Glutamatergic neuron (in vitro differentiated cells): ENCODE measurements at places on chromosomes 1 and 21.

- no peaks in the 10 kb centered on the region for H3K4me1 ChIP-seq
- DNase-seq, result no peak
- no peak overlapping the region for H3K27ac ChIP-seq
- H3K27me3 ChIP-seq, result no peaks in the 10 kb centered on the region
- no peaks in the 10 kb centered on the region for H3K36me3 ChIP-seq
Measured at GRCh38 chr21:27462726-27463125, 495.8 kb upstream of the ADAMTS5 start.

- H3K4me1 ChIP-seq, result peaks cover 2% of the 10 kb centered on the region
- H3K36me3 ChIP-seq, result no peaks in the 10 kb centered on the region
- no peak overlapping the region for H3K27ac ChIP-seq
- DNase-seq, result no peak
- peaks cover 3% of the 10 kb centered on the region for H3K27me3 ChIP-seq
- H3K4me3 ChIP-seq, result no peak overlapping the region
Measured at GRCh38 chr1:22189619-22190018, 46.7 kb upstream of the WNT4 start.

DNA sequence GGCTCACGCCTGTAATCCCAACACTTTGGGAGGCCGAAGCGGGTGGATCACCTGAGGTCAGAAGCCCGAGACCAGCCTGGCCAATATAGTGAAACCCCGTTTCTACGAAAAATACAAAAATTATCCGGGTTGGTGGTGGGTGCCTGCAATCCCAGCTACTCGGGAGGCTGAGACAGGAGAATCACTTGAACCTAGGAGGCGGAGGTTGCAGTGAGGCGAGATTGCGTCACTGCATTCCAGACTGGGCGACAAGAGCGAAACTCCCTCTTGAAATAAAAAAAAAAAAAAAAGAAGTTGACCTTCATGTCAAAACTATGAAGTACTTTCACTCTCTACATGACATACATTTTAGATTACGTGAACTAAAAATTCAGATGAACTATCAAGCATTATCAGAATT lies 153.7 kb downstream of the COL11A1 start:
- no peak for DNase-seq
- no peak overlapping the region for H3K4me3 ChIP-seq
- no peaks in the 10 kb centered on the region for H3K27me3 ChIP-seq
- H3K27ac ChIP-seq, result no peak overlapping the region

GRCh38 chr1:174068000-174068399 lies 45.8 kb upstream of the RC3H1 start:
- H3K27ac ChIP-seq, result no peak overlapping the region
- no peaks in the 10 kb centered on the region for H3K4me1 ChIP-seq
- no peaks in the 10 kb centered on the region for H3K27me3 ChIP-seq
- H3K36me3 ChIP-seq, result no peaks in the 10 kb centered on the region

DNA sequence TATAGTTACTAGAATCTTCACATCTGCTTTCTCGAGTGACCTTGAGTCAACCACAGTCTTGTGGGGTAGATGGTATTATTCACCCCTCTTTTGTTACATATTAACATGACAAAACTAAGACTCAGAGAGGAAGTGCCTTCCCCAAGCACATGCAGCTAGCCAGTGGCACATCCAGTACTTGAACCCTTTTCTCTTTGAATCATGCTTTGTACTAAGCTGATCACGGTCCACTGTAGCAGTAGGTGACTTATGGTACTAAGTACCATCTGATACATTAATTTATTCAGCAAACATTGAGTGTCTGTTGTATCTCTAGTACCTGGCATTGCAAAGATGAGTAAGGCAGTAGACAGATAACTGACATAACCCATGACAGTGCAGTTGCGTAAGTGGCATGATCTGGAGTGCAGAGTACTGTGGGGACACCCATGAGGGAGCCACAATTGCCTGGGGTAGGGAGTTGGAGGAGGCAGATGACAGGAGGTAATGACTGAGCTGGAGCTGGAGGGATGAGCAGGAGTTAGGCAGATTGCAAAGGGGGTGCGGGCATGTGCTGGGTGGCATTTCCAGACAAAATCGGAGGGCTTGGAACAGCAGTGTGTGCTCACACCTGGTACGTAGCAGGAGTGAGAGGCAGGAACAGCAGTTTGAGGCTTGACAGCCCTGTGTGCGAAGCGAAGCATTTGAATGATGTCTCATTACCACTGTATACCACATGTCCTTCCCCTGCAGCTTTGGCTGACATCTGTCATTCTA lies 29.8 kb downstream of the UCK2 start:
- H3K4me3 ChIP-seq, result peak overlapping the region; percentile 22
- H3K36me3 ChIP-seq, result no peaks in the 10 kb centered on the region
- DNase-seq, result no peak
- H3K27me3 ChIP-seq, result peaks cover 1% of the 10 kb centered on the region
- H3K27ac ChIP-seq, result peak overlapping the region; percentile 79
- peaks cover 48% of the 10 kb centered on the region for H3K4me1 ChIP-seq

DNA sequence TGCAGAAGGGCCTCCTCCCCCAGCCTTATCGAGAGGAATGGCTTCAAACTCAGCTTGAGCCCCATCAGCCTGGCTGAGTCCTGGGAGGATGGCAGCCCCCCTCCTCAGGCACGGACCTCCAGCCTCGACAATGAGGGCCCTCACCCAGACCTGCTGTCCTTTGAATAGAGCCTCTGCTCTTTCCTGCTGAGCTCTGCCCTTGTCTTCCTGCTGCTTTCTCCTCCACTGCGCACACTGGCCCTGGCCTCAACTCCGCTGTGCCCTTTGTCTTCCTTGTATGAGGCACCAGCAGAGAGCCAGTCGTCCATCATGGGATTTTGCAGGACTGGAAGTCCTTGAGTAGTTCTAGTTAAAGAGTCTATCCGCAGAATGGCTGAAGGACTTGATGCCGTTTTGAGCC lies 2.0 kb downstream of the C1orf226 start:
- no peak for DNase-seq
- peaks cover 3% of the 10 kb centered on the region for H3K27me3 ChIP-seq
- H3K36me3 ChIP-seq, result peaks cover 3% of the 10 kb centered on the region
- H3K27ac ChIP-seq, result no peak overlapping the region

GRCh38 chr1:18899363-18900049 lies 2.8 kb downstream of the ALDH4A1 start:
- no peak overlapping the region for H3K4me3 ChIP-seq
- peaks cover 4% of the 10 kb centered on the region for H3K27me3 ChIP-seq
- H3K4me1 ChIP-seq, result peaks cover 23% of the 10 kb centered on the region
- DNase-seq, result no peak
- H3K36me3 ChIP-seq, result no peaks in the 10 kb centered on the region
- H3K27ac ChIP-seq, result no peak overlapping the region

DNA sequence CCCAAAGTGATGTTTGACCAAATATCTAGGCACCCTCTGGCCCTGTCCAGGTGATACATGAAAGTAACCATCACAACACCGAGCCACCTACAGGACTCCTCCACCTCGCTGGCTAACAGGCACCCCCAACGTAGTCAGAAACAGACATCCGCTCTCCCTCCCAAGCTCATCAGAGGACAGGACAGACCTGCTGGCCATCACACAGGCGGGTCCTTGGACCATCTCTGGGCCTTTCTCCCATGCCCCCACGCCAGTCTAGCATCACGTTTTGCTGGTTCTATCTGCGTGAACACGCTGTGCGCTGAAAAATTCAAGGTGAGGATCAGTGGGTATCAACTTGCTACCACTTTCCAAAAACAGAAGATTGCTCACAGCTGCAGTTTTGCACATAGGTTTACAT lies 21.4 kb upstream of the ADARB1 start:
- peaks cover 10% of the 10 kb centered on the region for H3K27me3 ChIP-seq
- DNase-seq, result no peak
- no peak overlapping the region for H3K4me3 ChIP-seq
- no peaks in the 10 kb centered on the region for H3K36me3 ChIP-seq

DNA sequence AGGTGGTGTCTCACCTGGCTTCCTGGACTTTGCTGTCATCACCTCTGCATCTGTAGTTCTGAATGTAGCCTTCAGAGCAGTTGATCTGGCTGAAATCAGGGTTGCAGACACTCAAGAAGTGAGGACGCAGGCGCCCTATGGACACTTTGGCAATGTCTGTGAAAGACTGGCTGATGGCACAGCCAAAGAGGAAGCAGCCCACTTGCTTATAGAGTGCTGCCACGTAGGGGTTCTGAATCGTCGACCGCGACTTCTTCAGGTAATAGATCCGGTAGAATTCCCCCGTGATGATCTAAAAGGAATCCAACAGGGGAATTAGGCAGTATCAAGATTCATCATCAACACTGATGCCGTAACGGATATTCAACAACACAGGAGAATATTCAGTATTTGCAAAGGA lies 55.1 kb downstream of the PLPP3 start:
- no peak overlapping the region for H3K4me3 ChIP-seq
- peaks cover 22% of the 10 kb centered on the region for H3K4me1 ChIP-seq
- H3K36me3 ChIP-seq, result no peaks in the 10 kb centered on the region
- H3K27me3 ChIP-seq, result no peaks in the 10 kb centered on the region
- H3K27ac ChIP-seq, result no peak overlapping the region

DNA sequence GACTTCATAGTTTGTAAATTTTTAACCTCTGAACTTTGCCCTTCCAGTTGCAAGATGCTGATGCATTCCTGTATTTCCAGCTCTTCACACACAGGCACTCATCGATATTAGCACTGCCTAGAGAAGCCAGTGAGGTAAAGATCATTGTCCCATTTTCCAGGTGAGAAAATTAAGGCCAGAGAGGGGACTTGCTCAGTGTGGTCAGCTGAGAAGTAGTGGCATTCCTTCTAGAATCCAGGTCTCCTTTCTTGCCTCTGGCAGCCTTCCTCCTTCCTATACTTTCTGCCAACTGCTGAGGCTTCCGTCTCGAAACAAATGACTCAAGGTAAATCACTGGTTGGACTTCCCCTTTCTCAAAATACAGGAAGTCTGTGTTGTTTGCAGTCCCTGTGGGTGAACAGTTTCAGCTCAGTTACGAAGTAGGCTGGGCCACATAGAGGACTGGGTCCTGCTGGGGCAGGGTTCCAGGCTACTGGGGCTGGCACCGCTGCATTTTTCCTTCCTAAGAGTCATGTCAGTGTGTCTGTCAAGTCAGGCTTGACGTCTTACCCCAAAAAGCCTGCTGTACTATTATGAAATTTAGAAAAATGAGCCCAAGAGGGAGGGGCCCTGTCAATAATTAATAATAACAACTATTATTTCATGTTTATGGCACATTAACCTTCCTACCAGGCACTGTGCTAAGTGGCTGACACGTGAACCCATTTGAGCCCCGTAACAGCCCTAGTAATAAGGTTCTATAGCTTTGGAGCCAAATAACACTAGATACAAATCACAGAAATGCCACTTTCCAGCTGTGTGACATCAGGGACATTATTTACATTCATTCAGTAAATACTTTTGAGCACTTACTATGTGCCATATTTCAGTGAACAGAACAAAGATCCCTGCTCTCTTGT lies 16.6 kb upstream of the RNF19B start:
- H3K4me3 ChIP-seq, result no peak overlapping the region
- H3K36me3 ChIP-seq, result no peaks in the 10 kb centered on the region
- no peak for DNase-seq
- H3K27me3 ChIP-seq, result peaks cover 3% of the 10 kb centered on the region
- H3K4me1 ChIP-seq, result no peaks in the 10 kb centered on the region

DNA sequence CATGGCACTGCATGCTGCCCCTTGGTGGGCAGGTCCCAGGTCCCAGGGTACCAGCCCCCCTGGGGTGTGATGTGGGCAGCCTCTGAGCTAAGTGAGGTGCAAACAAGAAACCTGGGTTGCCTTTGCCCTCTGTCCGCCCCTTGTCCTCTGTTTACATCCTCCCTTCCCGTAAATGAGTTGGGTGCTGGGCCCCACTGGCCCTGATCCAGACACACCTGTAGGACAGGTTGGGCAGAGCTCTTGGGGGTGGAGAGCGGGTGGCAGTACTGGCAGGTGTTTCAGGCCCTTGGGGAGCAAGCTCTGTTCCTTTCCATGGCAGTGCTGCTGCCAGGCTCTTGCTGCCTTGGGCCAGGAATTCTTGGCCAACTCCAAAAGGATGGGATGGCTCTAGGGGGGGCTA lies 35.8 kb downstream of the ELF3 start:
- no peak overlapping the region for H3K4me3 ChIP-seq
- no peaks in the 10 kb centered on the region for H3K4me1 ChIP-seq
- H3K27ac ChIP-seq, result no peak overlapping the region
- H3K36me3 ChIP-seq, result no peaks in the 10 kb centered on the region
- no peak for DNase-seq

GRCh38 chr1:116309090-116309870 lies 63.8 kb upstream of the ATP1A1 start:
- no peak overlapping the region for H3K4me3 ChIP-seq
- H3K4me1 ChIP-seq, result peaks cover 3% of the 10 kb centered on the region
- no peaks in the 10 kb centered on the region for H3K27me3 ChIP-seq
- no peak overlapping the region for H3K27ac ChIP-seq
- DNase-seq, result no peak

GRCh38 chr1:30806381-30807317 lies 49.1 kb upstream of the LAPTM5 start:
- H3K4me3 ChIP-seq, result no peak overlapping the region
- H3K36me3 ChIP-seq, result no peaks in the 10 kb centered on the region
- peaks cover 23% of the 10 kb centered on the region for H3K4me1 ChIP-seq
- no peak overlapping the region for H3K27ac ChIP-seq
- no peak for DNase-seq

- DNase-seq, result no peak
- H3K4me1 ChIP-seq, result peaks cover 16% of the 10 kb centered on the region
- H3K27me3 ChIP-seq, result peaks cover 1% of the 10 kb centered on the region
- no peak overlapping the region for H3K27ac ChIP-seq
- no peak overlapping the region for H3K4me3 ChIP-seq
Measured at GRCh38 chr1:204316164-204316563, 43.6 kb downstream of the PLEKHA6 start.

DNA sequence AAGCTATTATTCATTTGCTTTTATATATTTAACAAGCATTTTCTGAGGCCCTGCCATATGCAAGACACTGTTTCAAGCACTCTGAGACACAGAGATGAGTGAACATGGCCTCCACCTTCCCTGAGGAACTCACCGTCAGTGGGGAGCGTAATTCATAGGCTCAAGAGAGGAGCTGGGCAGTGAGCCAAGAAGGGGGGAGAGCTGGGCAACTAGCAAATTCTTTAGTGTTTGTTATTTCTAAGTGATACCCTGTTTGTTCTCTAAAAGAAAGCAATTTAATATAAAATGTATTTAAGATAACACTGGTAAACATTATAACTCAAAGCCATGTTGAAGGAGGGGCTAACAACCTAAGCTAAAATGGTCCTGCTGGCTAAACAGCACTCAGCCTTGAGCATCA lies 119.2 kb upstream of the NGF start:
- no peak overlapping the region for H3K27ac ChIP-seq
- H3K4me1 ChIP-seq, result peaks cover 5% of the 10 kb centered on the region
- no peak for DNase-seq
- H3K27me3 ChIP-seq, result no peaks in the 10 kb centered on the region

- H3K4me1 ChIP-seq, result peaks cover 32% of the 10 kb centered on the region
- peak within 1 kb of the TSS; percentile 87 for H3K4me3 ChIP-seq
- H3K27me3 ChIP-seq, result peaks cover 21% of the 10 kb centered on the region
- peaks cover 4% of the 10 kb centered on the region for H3K36me3 ChIP-seq
Measured at GRCh38 chr21:32412162-32413014, at the start of gene EVA1C. Gene EVA1C, plus strand, starts transcription at chr21:32412706. Its CDS starts 148 bp downstream, at chr21:32412854.

DNA sequence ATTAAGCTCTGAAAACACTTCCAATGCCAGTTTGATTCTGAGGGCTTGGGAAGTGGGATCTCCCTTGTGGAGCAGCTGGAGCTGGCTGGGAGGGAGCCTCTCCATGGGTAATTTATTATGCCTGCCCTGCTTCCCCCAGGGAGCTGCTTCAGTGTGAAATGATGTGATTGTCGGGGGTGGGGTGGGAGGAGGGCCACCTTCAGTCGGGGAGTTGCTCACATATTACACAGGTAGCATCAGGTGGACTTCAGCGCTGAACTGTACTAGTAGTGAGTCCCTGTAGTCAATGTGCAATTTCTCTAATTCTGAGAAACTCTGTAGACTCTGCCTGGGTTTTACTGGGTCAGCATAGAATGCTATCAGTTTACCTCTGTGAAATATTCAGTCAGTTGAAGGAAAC lies 12.8 kb downstream of the PLA2G2E start:
- H3K27me3 ChIP-seq, result no peaks in the 10 kb centered on the region
- DNase-seq, result no peak
- peaks cover 5% of the 10 kb centered on the region for H3K4me1 ChIP-seq
- H3K4me3 ChIP-seq, result no peak overlapping the region
- H3K27ac ChIP-seq, result no peak overlapping the region
- no peaks in the 10 kb centered on the region for H3K36me3 ChIP-seq
